ENCODE measurements at places on chromosomes 12 and 14. TPM values are rescaled to one million over a fixed set of nuclear protein-coding genes. Genes with fewer than 3 reads are reported as not detected.

The SDSL gene
- total RNA-seq = 8.6 TPM

The HOXC12 gene
- total RNA-seq = not detected

The JPH4 gene
- not detected for total RNA-seq

The FAR2 gene
- total RNA-seq = 8.7 TPM

The SMAGP gene
- total RNA-seq = 31.9 TPM

The PUS1 gene
- 23.9 TPM for total RNA-seq

The KERA gene
- total RNA-seq = not detected

All from myometrial cell (primary cell).